Vagina (tissue), 2 donors: ENCODE measurements at places on chromosomes 13 and 19.
A peak's percentile ranks its signal among the peaks of the same experiment; 100 is the strongest.

- no peak for DNase-seq
These were observed 11.6 kb downstream of the ZNRF4 start for GRCh38 chr19:5466814-5467291.

DNA sequence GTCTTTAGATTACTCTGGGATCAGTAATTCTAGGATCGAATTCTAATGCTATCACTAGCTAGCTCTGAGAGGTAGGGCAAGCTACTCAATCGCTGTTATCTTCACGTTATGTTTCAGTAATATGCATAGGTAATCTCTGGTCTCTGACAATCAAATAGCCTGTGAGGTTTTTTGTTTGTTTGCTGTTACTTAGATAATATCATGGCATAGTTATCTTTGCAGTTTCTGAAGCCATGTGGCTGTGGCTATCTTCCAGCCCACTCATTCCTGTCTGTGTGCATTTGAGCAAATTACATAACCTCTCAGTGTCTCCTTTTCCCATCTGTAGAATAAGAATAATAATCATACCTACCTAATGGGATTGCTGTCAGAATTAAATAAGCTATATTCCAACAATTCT is 330.2 kb downstream of the PCDH9 start:
- no peak for DNase-seq

DNA sequence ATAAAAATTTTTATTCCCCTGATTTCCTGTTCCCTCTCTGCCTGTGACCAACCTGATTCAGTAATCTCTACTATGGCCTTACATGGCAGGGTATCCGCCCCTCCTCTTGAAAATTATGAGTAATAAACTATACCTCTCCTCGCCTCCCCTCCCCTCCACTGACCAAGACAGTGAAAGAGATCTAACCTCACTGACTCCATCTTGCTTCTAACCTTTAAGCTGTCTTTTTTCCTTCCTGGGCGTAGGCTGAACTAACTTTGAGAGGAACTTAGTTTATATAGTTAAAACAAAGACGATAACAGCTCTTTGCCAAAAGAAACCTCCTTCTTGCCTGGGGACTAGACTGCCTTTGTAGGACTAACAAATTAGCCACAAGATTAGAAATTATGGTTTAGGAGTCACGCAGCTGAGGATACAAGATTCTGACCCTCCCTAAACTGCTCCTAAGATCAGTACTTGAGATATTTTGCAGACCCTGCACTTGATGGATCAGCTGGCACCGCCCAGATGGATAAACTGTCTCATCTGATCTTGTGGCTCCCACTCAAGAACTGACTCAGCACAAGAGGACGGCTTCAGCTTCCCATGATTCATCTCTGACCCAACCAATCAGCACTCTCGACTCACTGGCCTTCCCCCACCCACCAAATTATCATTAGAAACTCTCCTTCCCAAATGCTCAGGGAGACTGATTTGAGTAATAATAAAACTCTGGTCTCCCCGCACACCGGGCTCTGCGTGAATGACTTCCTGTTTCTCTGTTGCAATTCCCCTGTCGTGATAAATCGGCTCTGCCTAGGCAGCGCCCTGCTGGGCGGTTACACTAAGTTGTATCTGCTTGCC is 187.1 kb downstream of the TDRD3 start:
- DNase-seq: no peak

DNA sequence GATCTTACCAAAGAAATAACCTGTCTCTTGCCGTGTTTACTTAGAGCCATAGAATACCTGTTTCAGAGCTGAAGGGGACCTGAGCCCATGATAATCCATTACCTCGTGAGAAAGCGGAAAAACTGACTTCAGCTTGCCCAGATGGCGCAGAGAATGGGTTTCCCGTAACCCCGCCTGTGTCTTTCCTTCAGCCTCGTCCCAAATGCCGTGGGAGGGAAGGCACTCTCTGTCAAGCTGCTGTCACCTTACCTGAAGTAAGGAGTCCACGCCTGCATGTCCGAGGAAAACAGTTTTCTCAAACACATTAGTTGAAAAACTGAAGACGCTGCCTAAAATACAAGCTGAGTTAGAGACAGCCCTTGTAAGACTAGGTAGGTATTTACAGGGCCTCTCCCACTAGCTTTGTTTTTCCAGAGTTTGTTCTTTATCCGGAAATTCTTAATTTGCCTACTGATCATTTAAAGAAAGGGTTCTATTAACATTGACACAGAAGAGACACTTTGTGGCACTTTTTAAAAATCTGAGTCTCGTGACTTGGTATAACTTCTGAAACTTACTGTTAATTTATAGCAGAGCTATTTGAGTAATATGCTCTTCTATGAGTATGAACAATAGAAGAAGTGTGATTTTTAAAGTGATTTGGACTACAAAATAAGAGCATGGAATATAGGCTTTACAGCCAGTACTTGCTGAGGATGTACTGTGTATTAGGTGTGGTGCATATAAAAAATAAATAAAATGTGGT is 1.3 kb upstream of the INTS6 start:
- peak; percentile 89 for DNase-seq

- no peak for DNase-seq
These were observed 44.8 kb downstream of the ING1 start for GRCh38 chr13:110758195-110758805.

DNA sequence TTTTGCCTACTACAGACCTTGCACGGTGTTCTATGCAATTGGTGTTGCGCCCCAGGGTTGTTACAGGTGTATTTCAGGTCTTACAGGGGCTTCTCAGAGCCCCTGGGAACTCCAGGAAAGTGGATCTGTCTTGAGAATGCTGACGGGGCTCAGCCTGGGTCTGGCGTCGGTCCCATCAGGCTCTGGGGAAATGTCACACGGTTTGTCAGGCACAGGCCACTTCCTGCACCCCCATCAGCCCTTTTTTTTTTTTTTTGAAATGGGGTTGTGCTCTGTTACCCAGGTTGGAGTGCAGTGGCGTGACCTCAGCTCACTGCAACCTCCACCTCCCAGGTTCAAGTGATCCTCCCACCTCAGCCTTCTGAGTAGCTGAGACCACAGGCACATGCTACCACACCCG is 13.2 kb downstream of the CLEC4G start:
- no peak for DNase-seq

GRCh38 chr19:44575116-44575700 is 38.2 kb upstream of the IGSF23 start:
- DNase-seq: no peak

DNA sequence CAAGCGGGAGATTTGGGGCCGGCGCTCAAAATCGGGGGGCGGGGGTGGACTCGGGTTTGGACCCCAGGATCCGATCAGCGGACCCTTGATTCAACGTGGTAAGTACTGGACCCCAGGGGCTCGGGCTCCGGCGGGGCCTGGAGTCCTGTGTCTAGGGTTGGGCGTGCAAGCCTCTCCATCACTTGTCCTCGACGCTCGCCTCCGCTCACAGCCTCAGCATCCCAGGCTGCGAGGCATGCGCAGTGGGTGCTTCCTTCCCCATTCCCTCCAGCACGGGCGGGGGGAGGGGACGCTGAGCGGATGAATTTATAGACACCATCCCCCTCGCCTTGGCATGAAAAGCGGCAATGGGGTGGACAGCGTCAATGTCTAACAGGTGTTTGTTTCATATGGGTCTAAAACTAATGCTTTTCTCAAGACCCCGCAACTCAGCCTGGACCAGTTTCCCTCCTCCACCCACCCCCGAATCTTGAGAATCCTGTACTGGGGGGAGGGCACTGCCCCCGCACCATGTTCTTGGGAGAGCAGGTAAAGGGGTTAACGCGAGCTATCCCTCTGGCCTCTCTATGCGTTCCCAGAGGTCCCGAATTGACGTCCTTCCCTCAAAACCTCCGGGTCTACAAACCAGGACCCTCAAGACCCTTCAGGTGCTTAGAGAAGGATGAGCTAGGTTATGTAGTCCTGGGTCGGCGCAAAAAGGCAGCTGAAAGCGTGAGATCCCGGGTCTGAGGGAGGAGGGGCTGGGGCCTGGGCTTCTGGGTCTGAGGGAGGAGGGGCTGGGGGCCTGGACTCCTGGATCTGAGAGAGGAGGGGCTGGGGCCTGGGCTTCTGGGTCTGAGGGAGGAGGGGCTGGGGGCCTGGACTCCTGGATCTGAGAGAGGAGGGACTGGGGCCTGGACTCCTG is 579 bp downstream of the CPT1C start:
- no peak for DNase-seq

GRCh38 chr13:78832461-78832860 is 173.5 kb upstream of the OBI1 start:
- DNase-seq: no peak

GRCh38 chr19:45125975-45126493 is 33.1 kb downstream of the PPP1R37 start:
- DNase-seq: no peak

- no peak for DNase-seq
These were observed 140.0 kb downstream of the IRS2 start for GRCh38 chr13:109646423-109646822.

DNA sequence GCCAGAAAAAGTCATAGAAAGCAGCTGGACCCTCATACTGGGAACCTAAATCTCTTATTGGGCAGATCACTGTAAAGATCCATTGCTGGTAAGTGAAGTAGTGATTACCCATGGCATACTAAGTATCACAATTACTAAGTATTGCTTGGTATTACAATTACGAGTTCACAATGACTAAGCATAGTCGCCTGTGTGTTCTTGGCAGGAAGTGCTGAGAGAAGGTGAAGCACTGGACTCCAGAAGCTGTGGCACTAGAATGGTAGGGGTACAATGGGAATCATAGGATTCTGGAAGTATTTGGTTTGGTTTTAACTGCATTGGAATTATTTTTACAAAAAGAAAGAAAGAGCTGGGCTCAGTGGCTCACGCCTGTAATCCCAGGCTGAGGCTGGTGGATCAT is 20.3 kb downstream of the LGALS16 start:
- no peak for DNase-seq

DNA sequence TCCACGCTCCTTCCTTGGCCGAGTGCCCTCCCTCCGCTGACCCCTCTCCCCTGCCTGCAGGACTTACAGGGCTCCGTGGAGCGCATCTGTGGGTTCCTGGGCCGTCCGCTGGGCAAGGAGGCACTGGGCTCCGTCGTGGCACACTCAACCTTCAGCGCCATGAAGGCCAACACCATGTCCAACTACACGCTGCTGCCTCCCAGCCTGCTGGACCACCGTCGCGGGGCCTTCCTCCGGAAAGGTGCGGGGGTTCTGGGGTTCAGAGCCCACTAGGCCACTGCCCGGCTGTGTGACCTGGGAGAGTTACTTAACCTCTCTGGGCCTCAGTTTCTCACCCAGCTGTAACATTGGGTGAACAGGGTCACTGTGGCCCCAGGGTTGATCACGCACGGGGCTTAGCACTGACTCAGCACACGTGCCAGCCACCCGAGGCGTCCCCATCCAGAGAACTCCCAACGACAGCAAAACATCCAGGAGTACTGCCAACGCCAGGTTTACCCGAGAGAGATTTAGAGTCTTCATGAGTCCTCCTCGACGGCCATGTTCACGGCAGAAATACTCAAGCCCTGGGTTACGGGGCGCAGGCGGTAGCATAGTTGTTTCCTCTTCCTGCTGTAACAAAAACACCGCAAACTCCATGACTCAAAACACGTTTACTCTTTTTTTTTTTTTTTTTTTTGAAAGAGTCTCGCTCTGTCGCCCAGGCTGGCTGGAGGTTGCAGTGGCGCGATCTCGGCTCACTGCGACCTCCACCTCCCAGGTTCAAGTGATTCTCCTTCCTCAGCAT is 9.7 kb upstream of the SPACA4 start:
- DNase-seq: no peak

- DNase-seq: no peak
These were observed 825 bp upstream of the CARM1 start for GRCh38 chr19:10870501-10870954.

DNA sequence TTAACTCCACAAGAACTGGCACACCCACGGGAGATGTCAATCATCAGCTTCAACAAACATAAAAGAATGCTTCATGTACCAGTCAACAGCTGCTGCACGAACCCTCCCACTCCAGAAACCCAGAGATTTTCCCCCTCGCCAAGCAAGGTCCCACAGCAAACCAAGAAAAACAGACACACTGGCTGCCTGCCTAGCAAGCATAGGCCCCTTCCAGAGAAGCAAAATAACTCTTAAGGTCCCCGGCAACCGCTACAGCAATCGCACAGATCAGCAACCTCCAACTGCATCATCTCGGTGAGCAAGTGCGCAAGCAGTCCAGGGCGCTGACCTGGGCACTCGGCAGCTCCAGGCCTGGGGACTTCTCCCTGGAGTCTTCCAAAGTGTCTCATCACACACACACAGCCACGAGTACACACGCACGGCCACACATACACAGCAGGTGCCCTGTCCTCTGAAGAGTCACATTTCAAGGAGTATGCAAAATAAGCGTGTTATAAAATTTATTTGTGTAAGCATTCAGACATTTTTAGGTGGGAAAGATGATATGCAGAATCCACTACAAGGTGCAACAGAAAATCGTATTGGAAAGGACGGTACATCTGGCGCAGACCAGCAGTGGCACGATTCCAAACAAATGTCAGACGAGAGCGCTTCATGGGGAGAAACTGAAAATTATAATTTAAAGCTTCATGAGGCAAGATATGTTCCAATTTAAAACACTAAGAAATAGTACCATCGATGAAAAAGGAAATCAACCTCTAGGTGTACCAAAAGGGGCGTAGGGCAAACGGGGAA is 125.0 kb downstream of the STK24 start:
- no peak for DNase-seq

- DNase-seq: no peak
These were observed 94.3 kb downstream of the MBNL2 start for GRCh38 chr13:97316390-97316789.

DNA sequence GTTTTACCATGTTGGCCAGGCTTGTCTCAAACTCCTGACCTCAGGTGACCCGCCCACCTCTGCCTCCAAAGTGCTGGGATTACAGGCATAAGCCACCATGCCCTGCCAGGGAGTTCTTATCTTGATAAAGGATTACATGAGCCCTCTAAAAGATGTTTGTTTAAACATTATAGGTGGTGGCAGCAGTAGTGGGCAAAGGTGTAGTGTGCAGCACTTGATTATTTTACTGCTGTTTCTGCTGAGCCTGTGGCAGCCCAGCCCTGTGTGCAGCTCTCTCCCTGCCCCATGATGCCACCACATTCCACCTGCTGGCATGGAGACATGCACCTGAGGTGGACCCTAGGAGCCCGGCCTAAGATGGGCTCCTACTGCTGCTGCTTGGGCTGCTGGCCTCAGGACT is 54.0 kb downstream of the ZNF429 start:
- DNase-seq: no peak
